ENCODE measurements at places on chromosomes 11 and 22.

DNA sequence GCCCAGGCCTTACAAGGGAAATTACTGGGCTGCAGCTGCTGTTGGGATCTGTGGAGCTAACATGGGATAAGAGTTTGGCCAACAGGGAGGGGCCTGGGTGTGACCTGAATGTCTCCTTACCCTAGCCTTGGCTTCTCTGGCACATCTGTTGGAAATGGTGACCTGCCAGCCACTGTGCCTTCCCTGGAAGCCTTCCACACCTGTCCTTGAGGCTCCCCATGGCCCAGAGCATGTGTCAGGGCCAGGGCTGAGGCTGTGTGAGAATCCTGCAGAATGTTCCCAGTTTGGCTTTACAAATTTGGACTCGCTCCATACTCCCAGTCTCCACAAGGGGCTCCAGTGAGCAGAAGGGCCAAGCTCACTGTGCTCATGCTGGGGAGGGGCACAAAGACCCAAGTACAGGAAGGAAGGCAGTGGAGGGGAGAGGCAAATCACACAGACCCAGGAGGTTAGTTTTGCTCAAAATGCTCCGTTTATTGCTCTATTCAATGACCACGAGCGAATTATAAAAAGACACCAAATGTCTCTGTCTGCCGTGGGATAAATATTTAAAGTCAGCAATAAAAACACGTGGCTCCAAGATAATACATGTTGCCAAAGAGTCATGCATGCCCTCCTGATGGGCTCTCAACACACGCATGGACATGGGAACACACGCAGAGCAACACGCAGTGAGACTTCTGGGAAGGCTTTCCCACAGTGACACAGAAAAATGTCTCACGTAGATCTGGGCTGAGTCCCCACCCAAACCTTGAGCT lies 1.7 kb upstream of the IGSF22 start:
- DNase-seq = peak; percentile 22

DNA sequence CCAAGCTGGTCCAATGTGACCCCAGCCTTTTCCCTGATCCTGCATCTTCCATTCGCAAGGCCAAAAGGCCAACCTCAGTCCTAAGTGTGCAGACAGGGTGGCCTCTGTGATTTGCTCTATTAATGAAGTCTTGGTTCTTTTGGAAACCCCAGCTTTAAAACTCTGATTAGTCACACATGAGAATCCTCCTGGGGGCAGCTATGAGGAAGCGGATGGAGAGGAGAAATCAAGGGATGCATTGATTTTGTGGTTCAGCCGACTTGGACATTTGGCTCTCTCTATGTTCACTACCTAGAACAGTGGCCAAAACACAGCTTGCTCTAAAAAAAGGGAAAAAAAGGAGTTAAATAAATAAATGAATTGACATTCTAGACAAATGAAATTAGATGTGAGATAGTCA lies 98.6 kb upstream of the USP47 start:
- no peak for DNase-seq

- DNase-seq = no peak
Measured at GRCh38 chr11:29449281-29450074, 567.4 kb downstream of the KCNA4 start.

- no peak for DNase-seq
Measured at GRCh38 chr11:88402784-88403183, 65.2 kb upstream of the CTSC start.

DNA sequence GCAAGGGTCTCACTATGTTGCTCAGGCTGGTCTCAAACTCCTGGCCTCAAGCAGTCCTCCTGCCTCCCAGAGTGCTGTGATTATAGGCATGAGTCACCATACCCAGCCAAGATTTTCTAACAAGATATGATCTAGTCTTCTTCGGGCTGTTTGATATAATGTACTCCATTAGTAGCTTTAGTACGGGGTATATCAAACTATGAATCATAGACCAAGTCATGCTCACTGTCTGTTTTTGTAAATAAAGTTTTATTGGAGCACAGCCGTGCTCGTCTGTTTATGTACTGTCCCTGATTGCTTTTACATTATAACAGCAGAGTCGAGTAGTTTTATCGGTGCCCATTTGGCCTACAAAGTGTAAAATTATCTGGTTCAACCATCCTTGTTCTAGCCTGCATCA lies 43.9 kb upstream of the GRIK4 start:
- no peak for DNase-seq

DNA sequence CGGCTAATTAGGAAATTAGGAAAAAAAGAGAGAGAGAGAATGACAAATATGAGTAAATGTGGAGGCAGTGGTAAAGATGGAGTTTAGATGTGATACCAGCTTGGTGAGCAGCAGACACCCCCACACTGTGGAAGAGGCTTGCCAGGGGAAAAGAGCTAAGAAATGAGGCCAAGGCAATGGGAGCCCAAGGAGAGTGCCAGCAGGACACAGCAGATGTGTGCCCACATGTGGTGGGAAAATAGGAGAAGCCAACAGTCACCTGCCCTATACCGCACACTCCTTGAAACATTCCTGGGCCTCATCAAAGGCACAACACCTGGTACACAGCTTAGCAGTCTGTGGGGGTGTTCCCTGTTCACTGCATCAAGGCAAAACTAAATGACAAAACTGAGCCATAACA lies 104.9 kb downstream of the FAM76B start:
- no peak for DNase-seq

GRCh38 chr11:116404462-116404798 lies 368.4 kb downstream of the BUD13 start:
- DNase-seq = no peak

DNA sequence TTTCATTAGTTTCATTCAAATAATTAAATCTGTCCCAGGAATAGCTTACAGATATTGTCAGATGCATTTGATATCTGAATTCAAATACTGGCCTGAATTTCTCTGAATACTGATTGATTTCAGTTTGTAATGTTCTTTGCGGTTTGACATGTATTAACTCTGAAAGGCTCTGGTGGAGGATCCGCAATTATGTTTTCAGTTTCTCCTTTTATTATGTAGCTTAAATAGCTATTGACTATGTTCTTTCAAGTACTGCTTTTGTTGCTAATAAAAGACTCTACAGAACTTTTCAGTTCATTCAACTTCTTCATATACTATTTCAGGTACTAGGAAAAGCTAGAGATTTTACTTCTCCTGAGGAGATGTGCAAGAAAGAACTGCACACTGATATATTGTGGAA lies 2085.4 kb upstream of the RAG2 start:
- DNase-seq = no peak

- no peak for DNase-seq
Measured at GRCh38 chr11:62141111-62142042, 17.6 kb downstream of the INCENP start.

GRCh38 chr22:40263191-40263590 lies 83.1 kb upstream of the ADSL start:
- no peak for DNase-seq
